ENCODE measurements at places on chromosomes 12 and 14. TPM values are rescaled to one million over a fixed set of nuclear protein-coding genes. Genes with fewer than 3 reads are reported as not detected.

The ZCCHC8 gene
- total RNA-seq: 44.4 TPM

DNA sequence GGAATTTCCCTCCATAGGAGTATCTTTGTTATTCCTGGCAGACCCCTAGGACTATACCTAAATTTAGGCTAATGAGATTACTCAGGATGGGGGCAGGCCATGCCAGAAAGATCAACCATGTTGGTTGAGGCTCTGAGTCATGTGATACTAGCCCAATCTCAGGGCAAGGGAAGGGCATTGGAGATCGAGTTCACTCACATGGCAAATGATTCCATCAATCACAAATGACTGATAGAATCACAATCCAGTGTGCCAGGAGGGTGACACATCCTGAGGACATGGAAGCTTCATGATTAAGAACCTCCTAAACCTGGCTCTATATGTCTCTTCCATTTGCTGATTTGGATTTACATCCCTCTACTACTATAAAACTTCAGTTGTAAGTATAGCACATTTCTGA, 182.3 kb downstream of the NTF3 start:
- no peak for DNase-seq

The POTEM gene
- total RNA-seq: not detected

DNA sequence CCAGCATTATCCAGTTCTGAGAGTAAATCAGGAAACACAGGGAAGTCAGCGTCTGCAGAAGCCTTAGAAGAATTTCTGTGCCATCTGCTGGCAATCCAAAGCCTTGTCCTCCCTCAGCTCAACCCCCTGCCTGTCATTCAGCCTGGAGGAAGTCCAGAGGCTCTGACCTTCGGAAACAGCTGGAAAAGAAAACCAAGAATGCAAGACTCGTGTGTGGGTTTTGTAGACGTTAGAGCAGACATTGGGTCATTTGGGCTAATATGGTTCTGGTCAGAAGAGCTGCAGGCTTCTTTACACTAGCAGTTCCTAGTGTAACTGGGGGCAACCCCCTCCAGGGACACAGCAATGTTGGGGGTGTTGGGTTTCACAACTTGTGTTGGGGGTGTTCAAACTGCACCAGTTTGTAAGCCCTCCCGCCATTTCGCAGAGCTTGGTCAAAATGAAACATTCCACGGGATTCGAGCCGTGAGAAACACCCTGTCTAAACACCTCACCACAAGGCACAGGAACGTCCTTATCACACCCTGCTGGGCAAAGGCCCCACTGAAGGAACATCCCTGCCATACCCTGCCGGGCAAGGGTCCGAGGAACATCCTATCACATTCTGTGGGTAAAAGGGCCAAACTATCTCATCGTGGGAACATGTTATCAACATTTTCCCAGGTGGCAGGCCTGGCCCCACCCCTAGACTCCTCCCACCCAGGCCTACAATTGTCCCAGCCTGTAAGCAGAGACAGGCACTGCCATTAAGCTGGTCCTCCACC, 21.0 kb upstream of the SERPINA4 start:
- no peak for DNase-seq

DNA sequence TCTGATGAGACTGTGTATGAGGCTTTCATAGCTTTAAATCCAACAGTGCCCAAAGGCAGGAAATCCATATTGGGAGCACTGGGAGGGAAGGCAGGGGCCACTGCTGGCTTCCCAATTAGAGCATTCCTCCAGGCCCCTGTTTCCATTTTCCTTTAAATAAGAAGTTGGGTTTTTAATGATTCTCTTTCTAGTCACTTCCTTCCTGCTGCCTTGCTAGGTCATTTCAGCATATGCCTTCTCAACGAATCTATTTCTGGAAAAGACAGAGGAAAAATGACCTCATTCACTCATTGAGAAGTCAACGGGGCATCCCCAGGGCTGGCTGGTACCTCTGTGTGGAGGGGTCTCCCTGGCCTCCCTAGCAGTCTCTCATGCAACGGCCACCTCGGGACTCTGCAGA, 43.5 kb downstream of the IGF1 start:
- no peak for DNase-seq

The RNASE3 gene
- total RNA-seq: not detected

DNA sequence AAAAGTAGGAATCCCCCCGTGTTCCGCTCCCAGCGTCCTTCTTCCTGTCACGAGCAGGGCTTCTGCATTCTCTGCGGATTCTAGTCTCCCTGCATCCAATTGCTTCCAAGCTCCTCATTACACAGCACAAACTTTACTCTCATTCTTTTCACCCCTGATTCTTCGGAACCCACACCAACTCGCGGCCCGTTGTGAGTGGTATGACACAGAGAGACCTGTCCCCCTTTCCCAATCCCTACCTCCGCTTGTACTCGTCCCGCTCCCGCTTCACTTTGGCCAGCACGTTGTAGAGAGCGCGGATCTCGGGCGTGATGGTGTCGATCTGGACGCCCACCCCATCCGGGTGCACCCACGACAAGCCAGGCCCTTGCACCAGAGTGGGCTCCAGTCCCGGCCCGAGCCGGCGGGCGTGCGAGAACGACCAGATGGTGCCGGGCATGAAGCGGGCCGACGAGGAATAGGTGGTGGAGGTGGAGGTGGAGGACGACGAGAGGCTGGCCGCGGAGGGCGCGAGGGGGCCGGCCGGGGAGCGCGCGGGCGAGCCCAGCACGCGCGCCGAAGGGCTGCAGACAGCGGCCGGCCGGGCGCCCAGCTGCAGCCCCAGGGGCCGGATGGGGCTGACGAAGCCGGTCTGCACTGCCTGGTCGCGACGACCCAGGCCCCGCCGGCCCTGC, 687 bp downstream of the IFFO1 start:
- DNase-seq: no peak

GRCh38 chr14:25042362-25043299, 7.3 kb downstream of the STXBP6 start:
- DNase-seq: no peak

- no peak for DNase-seq
These were observed 333.6 kb downstream of the TMEM121 start for GRCh38 chr14:105859717-105860614.

The CCDC175 gene
- total RNA-seq: not detected

DNA sequence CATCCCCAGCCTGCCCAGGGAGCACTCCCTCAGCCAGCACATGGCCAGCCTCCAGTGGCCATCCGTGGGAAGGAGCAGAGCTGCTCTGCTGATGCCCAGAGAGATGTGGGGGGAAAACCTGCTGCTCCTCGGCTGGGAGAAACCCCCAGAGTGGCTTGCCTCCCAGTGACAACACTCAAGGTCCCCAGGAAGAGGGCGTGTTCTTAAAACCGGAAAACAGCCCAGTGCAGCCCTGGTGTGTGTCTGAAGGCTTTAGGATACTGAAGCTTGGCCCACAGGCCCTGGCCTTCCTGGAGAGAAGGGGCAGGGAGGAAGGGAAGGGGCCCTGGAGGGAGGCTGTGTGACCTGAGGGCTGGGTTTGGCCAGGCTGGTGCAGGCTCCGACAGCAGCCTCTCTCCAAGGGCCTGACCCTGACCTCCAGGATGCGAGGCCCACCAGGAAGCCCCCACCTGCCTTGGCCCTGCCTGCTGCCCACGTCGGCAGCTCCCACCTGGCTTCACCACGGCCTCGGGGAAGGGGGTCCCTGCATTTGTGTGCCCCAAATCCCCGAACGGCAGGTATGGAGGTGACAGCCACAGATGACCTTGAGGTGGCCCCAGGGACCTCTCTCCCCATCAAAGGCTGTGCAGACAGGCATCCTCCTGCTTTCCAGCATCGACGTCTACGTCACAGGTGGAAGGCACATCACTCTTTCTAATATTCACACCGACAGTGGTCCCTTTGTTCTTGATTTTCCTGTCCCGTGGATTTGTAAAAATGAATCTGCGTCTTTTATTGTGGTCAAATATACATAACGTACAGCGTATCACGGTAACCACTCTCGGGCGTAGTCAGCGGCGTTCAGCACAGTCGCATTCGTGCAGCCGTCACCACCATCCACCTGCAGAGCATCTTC, 190.0 kb upstream of the C14orf180 start:
- DNase-seq: peak; percentile 69

DNA sequence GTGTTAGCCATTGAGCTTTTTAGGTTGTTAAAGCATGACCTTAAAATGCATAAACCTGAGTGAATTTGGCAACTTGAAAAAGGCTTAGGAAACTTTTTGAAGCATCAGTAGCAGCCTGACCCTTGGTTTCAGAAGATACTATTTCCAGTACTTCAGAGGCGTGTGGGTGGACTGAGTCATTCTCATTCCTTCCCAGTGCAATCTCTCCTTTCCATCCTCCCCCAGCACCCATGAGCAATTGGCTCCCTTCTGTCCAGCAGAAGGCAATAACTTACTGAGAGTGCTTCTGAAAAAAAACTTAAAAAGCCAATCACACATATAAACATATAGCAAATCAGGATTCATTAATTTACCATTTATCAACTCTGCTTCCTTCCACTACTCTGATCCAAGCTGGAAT, 299.3 kb upstream of the STXBP6 start:
- DNase-seq: no peak

DNA sequence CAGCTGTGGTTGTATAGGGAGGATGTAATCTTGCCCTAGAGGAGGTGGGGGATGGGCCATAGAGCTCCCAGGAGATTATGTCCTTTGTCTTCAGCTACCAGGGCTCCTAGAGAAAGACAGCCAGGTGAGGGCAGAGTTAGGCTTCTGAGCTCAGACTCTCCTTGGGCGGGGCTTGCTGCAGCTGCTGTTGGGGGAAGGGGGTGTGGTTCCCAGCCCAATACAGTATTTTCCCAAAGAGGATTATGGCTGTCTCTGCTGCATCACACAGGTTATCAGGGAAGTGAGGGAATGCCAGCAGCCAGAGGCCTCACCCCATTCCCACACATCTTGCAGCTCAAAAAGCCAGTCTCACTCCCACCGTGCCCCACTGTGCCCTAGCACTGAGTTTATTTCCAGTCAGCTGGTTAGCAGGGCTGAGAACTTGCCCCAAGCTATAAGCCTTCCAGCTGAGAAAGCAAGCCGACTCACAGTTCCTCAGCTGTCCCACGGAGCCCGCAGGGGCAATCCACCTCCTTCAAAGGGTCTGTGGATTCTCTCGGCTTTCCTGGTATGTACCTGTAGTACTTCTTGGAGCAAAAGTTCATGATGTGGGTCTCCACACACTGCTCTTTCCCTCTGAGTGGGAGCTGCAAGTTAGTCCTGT, 217.3 kb upstream of the CPNE8 start:
- no peak for DNase-seq

DNA sequence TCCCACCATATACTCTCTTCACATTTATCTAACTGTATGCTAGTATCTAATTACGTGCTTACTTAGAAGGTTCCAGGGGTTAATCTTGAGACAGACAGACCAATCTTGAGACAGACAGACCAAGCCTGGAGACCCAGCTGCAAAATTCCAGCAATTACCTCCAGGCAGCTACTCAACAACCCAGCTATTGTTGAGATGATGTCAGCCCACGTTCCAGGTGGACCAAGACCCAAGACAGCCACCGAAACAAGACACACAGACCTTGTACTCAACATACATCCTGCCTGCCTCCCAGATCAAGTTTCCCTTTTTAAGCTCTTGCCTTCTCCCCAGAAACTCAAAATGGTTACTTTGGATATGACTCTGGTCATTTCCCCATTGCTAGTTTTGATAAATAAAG, 64.9 kb upstream of the VASH1 start:
- no peak for DNase-seq

DNA sequence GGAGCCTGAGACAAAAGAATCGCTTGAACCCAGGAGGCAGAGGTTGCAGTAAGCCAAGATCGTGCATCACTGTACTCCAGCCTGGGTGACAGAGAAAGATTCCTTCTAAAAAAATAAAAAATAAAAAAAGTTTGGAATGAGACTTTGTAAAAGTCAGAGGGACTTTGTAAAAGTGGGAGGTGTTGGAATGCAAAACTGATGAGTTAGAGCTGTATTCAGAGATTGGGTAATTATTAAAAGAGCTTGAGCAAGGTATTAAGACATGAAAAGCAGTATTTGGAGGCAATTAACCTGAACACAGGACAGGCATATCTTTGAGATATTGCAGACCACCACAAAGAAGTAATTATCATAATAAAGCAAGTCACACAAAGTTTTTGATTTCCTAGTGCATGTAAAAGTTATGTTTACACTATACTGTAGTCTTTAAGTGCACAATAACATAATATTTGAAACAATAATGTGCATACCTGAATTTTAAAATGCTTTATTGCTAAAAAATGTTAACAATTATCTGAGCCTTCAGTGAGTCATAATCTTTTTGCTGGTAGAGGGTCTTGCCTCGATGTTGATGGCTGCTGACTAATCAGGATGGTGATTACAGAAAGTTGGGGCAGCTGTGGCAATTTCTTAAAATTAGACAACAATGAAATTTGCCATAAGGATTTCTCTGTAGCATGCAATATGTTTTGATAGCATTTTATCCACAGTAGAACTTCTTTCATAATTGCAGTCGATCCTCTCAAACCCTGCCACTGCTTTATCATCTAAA, 33.1 kb downstream of the PHLDA1 start:
- no peak for DNase-seq

DNA sequence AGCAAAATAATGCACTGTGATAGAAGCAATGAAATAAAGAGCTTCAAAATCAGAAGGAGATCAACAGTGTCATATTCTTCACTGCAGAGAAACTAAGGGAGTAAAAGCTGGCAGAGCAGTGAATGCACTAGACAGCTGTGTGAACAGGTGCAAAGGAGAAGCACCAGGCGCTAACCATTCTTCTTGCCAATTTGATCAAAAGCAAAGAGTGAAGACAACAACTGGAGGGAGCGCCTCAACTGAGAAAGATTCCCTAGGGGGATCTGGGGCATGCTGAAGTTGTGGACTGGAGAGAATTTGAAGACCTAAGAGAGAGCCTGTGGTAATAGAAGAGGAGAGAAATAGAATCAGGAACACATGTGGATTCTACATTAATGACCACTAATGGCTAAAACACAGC, 50.4 kb upstream of the OVCH1 start:
- no peak for DNase-seq

DNA sequence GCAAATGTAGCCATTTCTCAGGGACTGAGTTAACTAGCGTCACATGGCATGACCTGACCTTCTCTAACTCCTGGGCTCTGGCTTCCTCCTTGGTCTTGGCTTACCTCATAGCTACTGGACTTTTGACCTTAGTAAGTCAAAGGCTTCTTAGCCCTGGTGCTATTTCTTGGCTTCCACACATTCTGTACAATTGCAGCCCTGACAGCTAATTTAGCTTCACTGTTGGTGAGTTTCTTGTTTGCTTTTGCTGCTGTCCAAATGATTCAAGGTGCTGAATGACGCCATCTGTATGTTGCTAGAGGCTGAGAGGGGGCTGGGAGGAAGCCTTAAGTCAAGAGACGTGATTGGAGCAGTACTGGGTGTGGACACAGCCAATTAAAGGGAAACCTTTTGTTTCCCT, 202.7 kb downstream of the PRKD1 start:
- DNase-seq: no peak

- DNase-seq: no peak
These were observed 4.9 kb downstream of the TEX52 start for GRCh38 chr12:2851931-2852330.

The SYNDIG1L gene
- not detected for total RNA-seq

The BCL2L14 gene
- total RNA-seq: 1.4 TPM

The TAS2R8 gene
- total RNA-seq: not detected

The PRR4 gene
- 4.6 TPM for total RNA-seq

The LIN7A gene
- 1.4 TPM for total RNA-seq

The TMEM253 gene
- total RNA-seq: 0.70 TPM

GRCh38 chr12:106018286-106018685, 120.5 kb downstream of the NUAK1 start:
- no peak for DNase-seq

- DNase-seq: no peak
These were observed 10.6 kb upstream of the MLXIP start for GRCh38 chr12:122067966-122068365.

GRCh38 chr12:87344699-87345098, 684.5 kb downstream of the C12orf50 start:
- no peak for DNase-seq

- no peak for DNase-seq
These were observed 76.3 kb upstream of the PPP4R3A start for GRCh38 chr14:91586410-91586809.

- DNase-seq: no peak
These were observed 22.1 kb downstream of the CLECL1 start for GRCh38 chr12:9710584-9711375.

All from naive thymus-derived CD4-positive, alpha-beta T cell (primary cell).